ENCODE measurements at places on chromosomes 12 and 14.
A peak's percentile ranks its signal among the peaks of the same experiment; 100 is the strongest.

DNA sequence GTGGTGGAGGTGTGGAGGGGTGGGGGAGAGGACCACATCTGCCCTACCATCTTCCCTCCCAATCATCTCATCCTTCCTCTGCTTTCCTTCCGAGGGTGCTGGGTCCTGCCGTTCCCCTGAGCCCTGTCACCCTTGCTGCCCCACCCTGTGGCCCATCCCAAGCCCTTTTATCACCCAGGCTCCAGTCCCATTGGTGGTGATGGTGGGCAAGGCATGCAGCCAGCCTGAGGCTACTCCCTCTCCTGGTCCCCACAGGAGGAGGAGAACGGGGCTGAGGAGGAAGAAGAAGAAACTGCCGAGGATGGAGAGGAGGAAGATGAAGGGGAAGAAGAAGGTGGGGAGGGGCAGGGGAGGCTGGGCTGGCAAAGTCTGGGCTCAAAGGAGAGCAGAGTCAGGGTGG lies 2.7 kb upstream of the LAG3 start:
- DNase-seq: no peak
- peaks cover 18% of the 10 kb centered on the region for H3K4me1 ChIP-seq
- H3K27me3 ChIP-seq: peaks cover 77% of the 10 kb centered on the region
- H3K27ac ChIP-seq: no peak overlapping the region

- no peak overlapping the region for H3K4me3 ChIP-seq
- no peak overlapping the region for H3K27ac ChIP-seq
- no peaks in the 10 kb centered on the region for H3K36me3 ChIP-seq
- no peak for DNase-seq
Observed at GRCh38 chr12:66055837-66056319, 74.7 kb downstream of the LLPH start.

- no peaks in the 10 kb centered on the region for H3K4me1 ChIP-seq
- H3K36me3 ChIP-seq: no peaks in the 10 kb centered on the region
- DNase-seq: no peak
- no peak overlapping the region for H3K27ac ChIP-seq
Observed at GRCh38 chr14:64786296-64787149, 82.3 kb downstream of the PLEKHG3 start.

- no peak for DNase-seq
- peaks cover 95% of the 10 kb centered on the region for H3K27me3 ChIP-seq
- no peak overlapping the region for H3K4me3 ChIP-seq
- H3K4me1 ChIP-seq: no peaks in the 10 kb centered on the region
Observed at GRCh38 chr12:54197010-54197409, 8.2 kb upstream of the SMUG1 start.

GRCh38 chr12:4270831-4271716 lies 2.5 kb upstream of the CCND2 start:
- H3K4me1 ChIP-seq: peaks cover 52% of the 10 kb centered on the region
- H3K4me3 ChIP-seq: peak overlapping the region; percentile 96
- DNase-seq: no peak
- no peaks in the 10 kb centered on the region for H3K36me3 ChIP-seq

DNA sequence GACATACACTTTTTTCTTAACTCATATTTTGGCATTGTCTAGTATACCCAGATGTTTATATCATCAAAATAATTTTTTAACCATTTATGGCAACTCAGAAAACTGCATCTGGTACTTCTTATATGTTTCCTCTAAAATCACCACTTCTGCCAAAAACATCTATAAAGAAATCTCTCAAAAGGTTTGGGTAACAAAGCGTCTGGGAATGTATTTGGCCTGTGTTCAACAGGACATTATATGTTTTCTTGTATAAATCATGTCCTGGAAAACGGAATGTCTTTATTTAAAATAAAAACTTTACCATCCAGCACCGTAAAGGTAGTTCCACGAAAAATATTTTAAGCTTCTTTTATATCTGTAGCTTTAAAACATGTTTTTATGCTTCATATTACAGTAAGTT lies 36.1 kb upstream of the FBLN5 start:
- DNase-seq: no peak
- H3K36me3 ChIP-seq: peaks cover 53% of the 10 kb centered on the region
- H3K27me3 ChIP-seq: no peaks in the 10 kb centered on the region
- H3K27ac ChIP-seq: no peak overlapping the region

DNA sequence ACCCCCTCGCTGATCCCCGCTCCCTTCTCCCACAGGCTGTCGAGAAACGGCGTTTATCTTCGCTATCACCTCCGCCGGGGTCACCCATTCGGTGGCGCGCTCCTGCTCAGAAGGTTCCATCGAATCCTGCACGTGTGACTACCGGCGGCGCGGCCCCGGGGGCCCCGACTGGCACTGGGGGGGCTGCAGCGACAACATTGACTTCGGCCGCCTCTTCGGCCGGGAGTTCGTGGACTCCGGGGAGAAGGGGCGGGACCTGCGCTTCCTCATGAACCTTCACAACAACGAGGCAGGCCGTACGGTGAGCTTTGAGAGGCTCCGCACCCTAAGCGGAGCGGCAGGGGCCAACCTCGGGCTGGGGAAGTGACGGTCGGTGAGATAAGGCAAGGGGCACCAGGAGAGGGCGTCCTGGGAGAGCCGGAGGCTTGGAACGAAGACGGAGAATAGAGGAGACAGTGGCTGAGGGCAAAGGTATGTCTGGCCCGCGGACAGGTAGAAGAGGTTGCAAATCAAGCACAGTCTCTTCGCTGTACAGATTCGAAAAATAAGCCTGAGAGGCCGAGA lies 2.3 kb downstream of the WNT1 start:
- DNase-seq: no peak
- H3K36me3 ChIP-seq: no peaks in the 10 kb centered on the region
- peaks cover 54% of the 10 kb centered on the region for H3K4me1 ChIP-seq
- peak overlapping the region; percentile 72 for H3K27ac ChIP-seq
- H3K27me3 ChIP-seq: peaks cover 46% of the 10 kb centered on the region

DNA sequence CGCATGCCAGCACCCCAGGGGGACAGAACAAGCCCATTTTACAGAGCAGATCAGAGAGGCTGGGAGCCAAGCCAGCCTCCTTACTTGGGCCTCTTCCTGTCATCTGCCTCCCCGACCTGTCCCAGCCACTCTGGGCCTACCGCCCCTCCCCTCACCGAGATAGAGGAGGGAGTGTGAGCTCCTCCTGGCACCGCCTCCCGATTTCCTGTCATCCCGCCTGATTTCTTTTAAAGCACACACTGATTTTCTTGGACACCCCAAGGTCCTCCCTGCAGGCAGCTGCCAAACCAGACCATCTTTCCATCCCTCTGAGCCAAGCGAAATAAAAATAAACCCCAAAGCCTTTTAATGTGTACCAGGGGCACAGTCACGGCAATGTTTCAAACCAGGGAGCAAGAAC lies 108.4 kb downstream of the RFLNA start:
- no peak overlapping the region for H3K27ac ChIP-seq
- no peak overlapping the region for H3K4me3 ChIP-seq
- DNase-seq: no peak
- H3K27me3 ChIP-seq: no peaks in the 10 kb centered on the region
- peaks cover 42% of the 10 kb centered on the region for H3K36me3 ChIP-seq

- H3K36me3 ChIP-seq: no peaks in the 10 kb centered on the region
- H3K27me3 ChIP-seq: no peaks in the 10 kb centered on the region
- no peak overlapping the region for H3K27ac ChIP-seq
- H3K4me3 ChIP-seq: no peak overlapping the region
- DNase-seq: no peak
Observed at GRCh38 chr14:36747411-36748184, 85.9 kb downstream of the PAX9 start.

DNA sequence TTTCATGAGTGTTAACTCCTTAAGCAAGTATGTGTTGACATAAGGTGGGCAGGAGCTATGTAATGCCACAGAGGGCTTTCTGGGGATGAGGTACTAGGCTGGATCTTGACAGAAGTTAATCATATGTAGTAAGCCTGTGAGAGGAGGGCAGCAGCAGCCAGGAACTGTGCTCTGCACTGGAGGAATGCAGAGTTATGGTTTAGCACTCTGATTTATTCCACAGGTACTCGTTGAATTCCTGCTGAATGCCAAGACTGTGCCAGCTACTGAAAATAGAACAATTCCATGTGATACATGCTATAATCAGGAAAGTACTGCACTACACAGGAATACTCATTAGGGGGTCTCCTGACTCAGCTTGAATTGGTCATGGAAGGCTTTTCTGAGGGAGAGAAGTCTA lies 58.7 kb downstream of the SUSD6 start:
- H3K27ac ChIP-seq: no peak overlapping the region
- H3K4me1 ChIP-seq: peaks cover 35% of the 10 kb centered on the region
- no peak overlapping the region for H3K4me3 ChIP-seq
- no peak for DNase-seq
- H3K27me3 ChIP-seq: no peaks in the 10 kb centered on the region

DNA sequence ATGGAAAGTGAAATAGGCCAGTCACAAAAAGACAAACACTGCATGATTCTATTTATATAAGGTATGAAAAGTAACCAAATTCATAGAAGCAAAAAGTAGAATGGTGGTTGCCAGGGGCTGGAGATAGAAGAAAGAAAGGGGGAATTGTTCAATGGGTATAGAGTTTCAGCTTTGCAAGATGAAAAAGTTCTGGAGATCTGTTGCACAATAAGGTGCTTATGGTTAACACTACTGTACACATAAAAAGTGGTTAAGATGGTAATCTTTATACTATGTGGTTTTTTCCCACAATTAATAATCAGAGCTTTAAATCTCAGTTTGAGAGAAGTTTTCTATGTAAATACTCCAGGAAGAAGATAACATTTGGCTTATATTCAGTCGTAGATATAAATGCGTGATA lies 73.4 kb downstream of the SLC38A4 start:
- H3K4me1 ChIP-seq: no peaks in the 10 kb centered on the region
- DNase-seq: no peak
- no peak overlapping the region for H3K27ac ChIP-seq
- H3K36me3 ChIP-seq: no peaks in the 10 kb centered on the region
- no peaks in the 10 kb centered on the region for H3K27me3 ChIP-seq
- H3K4me3 ChIP-seq: no peak overlapping the region

- no peak for DNase-seq
- H3K27me3 ChIP-seq: peaks cover 2% of the 10 kb centered on the region
- H3K36me3 ChIP-seq: no peaks in the 10 kb centered on the region
- no peak overlapping the region for H3K4me3 ChIP-seq
- H3K27ac ChIP-seq: no peak overlapping the region
- no peaks in the 10 kb centered on the region for H3K4me1 ChIP-seq
Observed at GRCh38 chr14:99349721-99350495, 77.9 kb upstream of the BCL11B start.

DNA sequence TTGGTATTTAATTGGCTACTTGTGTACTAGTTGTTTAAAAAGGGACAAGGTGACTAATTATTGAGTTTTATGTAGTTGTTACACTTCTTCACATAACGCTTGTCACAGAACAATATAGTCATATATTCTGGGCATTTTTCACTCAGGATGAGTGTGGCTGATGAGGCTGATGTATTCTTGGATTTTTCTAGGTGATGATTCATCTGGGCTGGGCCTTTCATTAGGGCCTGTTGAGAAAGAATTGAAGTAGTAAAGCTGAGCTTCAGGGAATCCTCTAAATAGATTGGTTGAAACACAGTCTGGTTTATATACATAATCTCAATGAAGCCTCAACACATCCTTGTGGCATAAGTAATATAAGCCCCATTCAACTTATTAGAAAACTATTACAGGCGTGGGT lies 445.7 kb downstream of the DAD1 start:
- no peaks in the 10 kb centered on the region for H3K27me3 ChIP-seq
- no peak for DNase-seq
- H3K27ac ChIP-seq: no peak overlapping the region
- no peaks in the 10 kb centered on the region for H3K36me3 ChIP-seq
- H3K4me1 ChIP-seq: no peaks in the 10 kb centered on the region
- H3K4me3 ChIP-seq: no peak overlapping the region

DNA sequence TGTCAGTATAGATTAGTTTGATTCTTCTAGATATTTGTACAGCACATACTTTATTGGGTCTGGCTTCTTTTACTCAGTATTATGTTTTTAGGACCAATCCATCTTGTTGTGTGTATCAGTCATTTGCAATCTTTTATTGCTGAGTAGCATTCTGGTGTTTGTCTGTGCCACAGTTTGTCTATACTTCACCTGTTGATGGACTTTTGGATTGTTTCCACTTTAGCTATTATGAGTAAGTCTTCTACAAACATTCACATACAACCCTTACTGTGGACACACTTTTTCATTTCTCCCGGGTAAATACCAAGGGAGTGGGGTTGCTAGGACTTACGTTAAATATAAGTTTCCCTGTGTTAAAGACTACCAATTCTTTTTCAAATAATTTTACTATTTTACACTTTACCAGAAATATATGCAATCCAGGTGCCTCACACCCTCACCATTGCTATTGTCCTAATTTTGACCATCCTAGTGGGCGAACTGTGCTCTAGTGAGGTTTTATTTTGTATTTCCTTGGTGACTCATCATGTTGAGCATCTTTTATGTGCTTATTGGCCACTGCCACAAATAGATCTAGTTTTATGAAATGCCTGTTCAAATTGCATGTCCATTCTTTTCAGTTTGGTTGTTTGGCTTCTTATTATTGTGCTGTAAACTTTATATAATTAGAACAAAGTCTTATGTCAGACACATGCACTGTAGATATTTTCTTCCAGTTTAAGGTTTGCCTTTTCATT lies 304.7 kb upstream of the TMTC1 start:
- H3K27ac ChIP-seq: no peak overlapping the region
- H3K36me3 ChIP-seq: no peaks in the 10 kb centered on the region
- no peak for DNase-seq
- no peaks in the 10 kb centered on the region for H3K27me3 ChIP-seq

GRCh38 chr14:60668431-60669112 lies 19.3 kb upstream of the SIX1 start:
- H3K27ac ChIP-seq: no peak overlapping the region
- H3K27me3 ChIP-seq: peaks cover 13% of the 10 kb centered on the region
- no peak overlapping the region for H3K4me3 ChIP-seq
- no peak for DNase-seq
- H3K36me3 ChIP-seq: no peaks in the 10 kb centered on the region

- no peak overlapping the region for H3K27ac ChIP-seq
- H3K4me1 ChIP-seq: no peaks in the 10 kb centered on the region
- H3K4me3 ChIP-seq: no peak overlapping the region
- no peaks in the 10 kb centered on the region for H3K36me3 ChIP-seq
- H3K27me3 ChIP-seq: no peaks in the 10 kb centered on the region
Observed at GRCh38 chr14:53668897-53669296, 287.7 kb downstream of the BMP4 start.

GRCh38 chr12:127546721-127547505 lies 720.1 kb upstream of the TMEM132C start:
- no peak overlapping the region for H3K4me3 ChIP-seq
- no peaks in the 10 kb centered on the region for H3K36me3 ChIP-seq
- H3K4me1 ChIP-seq: no peaks in the 10 kb centered on the region
- DNase-seq: no peak

All from T-cell (primary cell).